ENCODE measurements at places on chromosomes 1 and 21. TPM values are rescaled to one million over a fixed set of nuclear protein-coding genes. Genes with fewer than 3 reads are reported as not detected.
A peak's percentile ranks its signal among the peaks of the same experiment; 100 is the strongest.

The ZBTB8B gene
- total RNA-seq = 4.7 TPM

The LEMD1 gene
- 15.2 TPM for total RNA-seq

The DPT gene
- not detected for total RNA-seq

The CYP4A22 gene
- total RNA-seq = not detected

The C1orf167 gene
- total RNA-seq = 0.67 TPM

The GFI1 gene
- 0.17 TPM for total RNA-seq

The S100A7A gene
- total RNA-seq = not detected

The C8B gene
- 0.26 TPM for total RNA-seq

The CLCA1 gene
- total RNA-seq = not detected

GRCh38 chr1:86067626-86068025 lies 88.9 kb downstream of the COL24A1 start:
- DNase-seq = no peak
- no peaks in the 10 kb centered on the region for H3K36me3 ChIP-seq
- H3K4me3 ChIP-seq = no peak overlapping the region
- H3K27ac ChIP-seq = no peak overlapping the region
- H3K4me1 ChIP-seq = no peaks in the 10 kb centered on the region
- no peaks in the 10 kb centered on the region for H3K27me3 ChIP-seq

- H3K36me3 ChIP-seq = peaks cover 9% of the 10 kb centered on the region
- DNase-seq = no peak
- H3K27me3 ChIP-seq = no peaks in the 10 kb centered on the region
- peaks cover 2% of the 10 kb centered on the region for H3K4me1 ChIP-seq
- no peak overlapping the region for H3K27ac ChIP-seq
- H3K4me3 ChIP-seq = no peak overlapping the region
These were observed 44.2 kb downstream of the RPAP2 start for GRCh38 chr1:92343061-92343460.

- H3K36me3 ChIP-seq = no peaks in the 10 kb centered on the region
- H3K27me3 ChIP-seq = peaks cover 15% of the 10 kb centered on the region
- no peak overlapping the region for H3K4me3 ChIP-seq
- H3K4me1 ChIP-seq = no peaks in the 10 kb centered on the region
These were observed 13.0 kb downstream of the WNT9A start for GRCh38 chr1:227934476-227935313.

DNA sequence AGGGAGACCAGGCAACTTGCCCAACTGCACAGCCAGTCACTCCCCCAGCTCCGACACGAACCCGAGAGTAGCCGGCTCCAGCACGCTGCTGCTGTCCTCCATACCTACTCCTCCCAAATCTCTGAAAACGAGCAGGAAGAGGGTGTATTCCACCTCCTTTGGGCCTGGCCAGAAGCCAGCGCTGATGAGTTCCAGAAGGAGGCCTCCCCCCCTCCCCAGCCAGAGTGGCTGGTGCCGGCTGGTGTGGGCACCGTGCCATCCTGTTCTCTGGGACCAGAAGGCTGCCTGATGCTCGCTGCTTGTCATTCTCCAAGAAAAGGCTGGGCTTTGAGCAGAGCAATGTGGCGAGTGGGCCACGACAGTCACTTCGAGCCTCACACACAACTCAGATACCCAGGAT lies 22.2 kb downstream of the KCNN3 start:
- H3K36me3 ChIP-seq = no peaks in the 10 kb centered on the region
- peaks cover 27% of the 10 kb centered on the region for H3K27me3 ChIP-seq
- no peaks in the 10 kb centered on the region for H3K4me1 ChIP-seq
- H3K4me3 ChIP-seq = no peak overlapping the region

DNA sequence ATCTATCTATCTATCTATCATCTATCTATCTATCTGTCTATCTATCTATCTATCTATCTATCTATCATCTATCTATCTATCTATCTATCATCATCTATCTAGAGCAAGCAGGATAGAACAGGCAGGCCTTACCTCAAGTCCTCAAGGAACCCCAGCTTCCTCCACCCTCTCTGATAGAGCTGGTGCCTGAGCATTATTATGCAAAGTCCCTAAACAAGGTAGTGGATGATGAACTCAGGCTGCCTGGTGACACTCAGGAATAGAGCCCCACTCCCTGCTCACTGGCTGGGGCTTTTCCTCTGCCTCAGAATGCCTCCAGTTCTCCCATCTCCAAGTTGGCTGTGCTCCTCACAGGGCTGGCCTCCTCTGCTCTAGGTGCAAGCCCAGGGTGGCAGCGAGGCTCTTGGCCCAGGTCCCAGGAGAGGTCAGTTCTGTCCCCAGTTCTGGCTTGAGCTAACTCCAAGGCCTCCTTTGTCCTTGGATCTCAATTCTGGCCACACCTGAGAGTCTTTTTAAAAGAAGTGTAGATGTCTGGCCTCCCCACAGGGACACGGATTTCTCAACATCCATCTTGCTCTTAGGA lies 60.2 kb downstream of the PCP4 start:
- H3K36me3 ChIP-seq = no peaks in the 10 kb centered on the region
- H3K4me3 ChIP-seq = no peak overlapping the region
- H3K4me1 ChIP-seq = peaks cover 12% of the 10 kb centered on the region
- DNase-seq = no peak
- peaks cover 12% of the 10 kb centered on the region for H3K27me3 ChIP-seq
- no peak overlapping the region for H3K27ac ChIP-seq

GRCh38 chr1:248793592-248793991 lies 32.1 kb downstream of the SH3BP5L start:
- DNase-seq = no peak
- no peak overlapping the region for H3K27ac ChIP-seq
- no peak overlapping the region for H3K4me3 ChIP-seq
- H3K4me1 ChIP-seq = no peaks in the 10 kb centered on the region

GRCh38 chr1:208339911-208340310 lies 95.7 kb upstream of the PLXNA2 start:
- DNase-seq = no peak
- peaks cover 2% of the 10 kb centered on the region for H3K4me1 ChIP-seq
- H3K4me3 ChIP-seq = no peak overlapping the region
- H3K27ac ChIP-seq = no peak overlapping the region

DNA sequence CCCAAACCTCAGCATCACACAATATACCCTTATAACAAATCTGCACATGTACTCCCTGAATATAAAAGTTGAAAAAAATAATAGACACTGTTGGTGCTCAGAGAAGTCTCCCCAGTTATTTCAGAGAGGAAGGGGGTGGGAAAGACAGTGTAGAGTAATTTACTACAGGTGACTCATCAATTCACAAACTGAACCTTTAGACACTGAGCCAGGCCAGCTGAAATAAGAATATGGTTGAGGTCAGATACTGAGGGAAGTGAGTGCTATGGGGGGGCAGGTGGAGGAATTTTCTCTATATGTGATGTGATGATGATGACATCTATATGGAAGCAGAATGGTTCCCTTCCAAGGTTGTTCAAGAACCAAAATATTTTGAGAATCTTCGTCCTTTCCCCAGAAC lies 50.1 kb downstream of the MRPL39 start:
- peaks cover 1% of the 10 kb centered on the region for H3K36me3 ChIP-seq
- DNase-seq = no peak
- no peak overlapping the region for H3K4me3 ChIP-seq
- H3K4me1 ChIP-seq = peaks cover 2% of the 10 kb centered on the region
- H3K27ac ChIP-seq = no peak overlapping the region

GRCh38 chr1:172477216-172477615 lies 33.3 kb upstream of the PIGC start:
- H3K4me1 ChIP-seq = peaks cover 14% of the 10 kb centered on the region
- no peak overlapping the region for H3K27ac ChIP-seq
- no peak overlapping the region for H3K4me3 ChIP-seq

DNA sequence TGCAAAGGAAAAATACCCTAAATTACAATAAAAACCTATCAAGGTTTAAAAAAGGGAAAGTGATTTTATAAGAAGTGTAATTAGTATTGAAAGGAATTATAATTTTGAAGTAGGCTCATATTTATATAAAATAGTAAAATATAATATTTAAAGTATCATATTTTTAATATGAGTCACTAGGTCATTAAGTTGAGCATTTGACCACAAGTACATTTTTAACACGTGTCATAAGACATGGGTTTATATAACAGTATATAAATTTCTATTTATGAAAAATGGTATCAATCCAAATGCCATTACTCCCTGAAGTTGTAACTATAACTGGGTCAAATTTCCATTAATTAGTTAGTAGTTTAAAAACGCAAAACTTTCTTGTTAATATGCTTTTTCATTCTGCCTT lies 365.9 kb downstream of the COL11A1 start:
- no peak overlapping the region for H3K27ac ChIP-seq
- no peak for DNase-seq
- no peak overlapping the region for H3K4me3 ChIP-seq
- H3K36me3 ChIP-seq = no peaks in the 10 kb centered on the region
- no peaks in the 10 kb centered on the region for H3K27me3 ChIP-seq

DNA sequence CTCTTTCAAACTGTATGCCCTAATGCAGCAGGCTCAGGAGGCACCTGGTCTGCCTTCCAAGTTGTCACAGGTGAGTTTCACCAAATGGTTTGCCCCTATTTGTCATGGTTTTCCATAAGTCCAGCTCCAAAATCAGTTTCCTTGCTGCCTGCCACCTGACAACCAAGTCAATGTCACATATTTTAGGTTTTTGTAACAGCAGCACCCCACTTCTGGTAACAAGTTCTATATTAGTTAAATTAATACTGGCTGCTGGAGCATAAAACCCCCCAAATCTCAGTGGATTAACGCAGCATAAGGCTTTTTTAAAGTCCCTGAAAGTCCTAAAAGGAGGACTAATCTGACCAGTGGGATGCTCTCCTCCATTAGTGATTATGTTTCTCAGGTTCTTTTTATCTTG lies 200.7 kb downstream of the RRAGC start:
- H3K27ac ChIP-seq = no peak overlapping the region
- peaks cover 42% of the 10 kb centered on the region for H3K27me3 ChIP-seq
- DNase-seq = no peak

- H3K27me3 ChIP-seq = no peaks in the 10 kb centered on the region
- H3K27ac ChIP-seq = no peak overlapping the region
- H3K4me3 ChIP-seq = no peak overlapping the region
- no peak for DNase-seq
- H3K36me3 ChIP-seq = peaks cover 2% of the 10 kb centered on the region
These were observed 177.4 kb downstream of the AKT3 start for GRCh38 chr1:243672539-243673074.

DNA sequence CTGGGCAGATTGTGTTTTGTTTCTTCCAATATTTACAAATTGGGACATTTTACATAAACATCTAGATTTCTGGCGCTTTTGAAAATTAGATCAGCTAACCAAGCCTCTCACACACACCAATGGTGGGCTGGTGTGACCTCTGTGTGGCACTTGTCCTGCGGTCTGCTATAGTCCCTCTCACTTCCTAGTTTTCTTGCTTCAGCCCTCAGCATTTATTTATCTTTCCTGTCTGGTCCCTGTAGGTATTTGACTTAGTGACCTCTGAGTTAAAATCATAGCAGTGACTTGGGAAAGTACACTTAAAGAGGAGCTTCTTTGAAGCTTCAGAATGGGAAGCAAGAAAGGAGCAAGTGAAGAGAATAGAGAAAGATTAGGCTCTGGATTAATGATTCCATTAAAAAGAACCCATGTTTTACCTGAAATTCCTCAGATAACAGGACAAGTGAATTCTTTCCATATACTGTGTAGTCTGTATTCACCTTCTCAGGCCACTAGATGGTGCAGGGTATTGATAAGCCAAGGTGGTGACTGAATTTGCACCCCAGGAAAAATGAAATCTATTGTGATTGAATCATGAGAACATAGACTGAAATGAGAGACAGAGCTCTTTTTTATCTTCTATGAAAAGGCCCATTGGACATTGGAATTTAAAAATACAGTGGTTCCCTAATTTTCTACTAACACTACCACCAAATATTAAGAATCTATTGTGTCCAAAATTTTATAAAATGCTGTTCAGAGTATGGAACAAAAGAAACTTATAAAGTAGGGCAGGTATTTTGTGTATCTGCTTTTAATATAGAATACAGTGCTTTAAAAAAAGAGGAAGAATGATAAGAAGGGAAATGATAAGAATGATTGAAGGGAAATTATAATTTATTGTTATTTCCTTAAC lies 7.1 kb upstream of the DIPK1A start:
- no peaks in the 10 kb centered on the region for H3K36me3 ChIP-seq
- H3K27me3 ChIP-seq = peaks cover 2% of the 10 kb centered on the region
- peaks cover 11% of the 10 kb centered on the region for H3K4me1 ChIP-seq
- H3K4me3 ChIP-seq = no peak overlapping the region

DNA sequence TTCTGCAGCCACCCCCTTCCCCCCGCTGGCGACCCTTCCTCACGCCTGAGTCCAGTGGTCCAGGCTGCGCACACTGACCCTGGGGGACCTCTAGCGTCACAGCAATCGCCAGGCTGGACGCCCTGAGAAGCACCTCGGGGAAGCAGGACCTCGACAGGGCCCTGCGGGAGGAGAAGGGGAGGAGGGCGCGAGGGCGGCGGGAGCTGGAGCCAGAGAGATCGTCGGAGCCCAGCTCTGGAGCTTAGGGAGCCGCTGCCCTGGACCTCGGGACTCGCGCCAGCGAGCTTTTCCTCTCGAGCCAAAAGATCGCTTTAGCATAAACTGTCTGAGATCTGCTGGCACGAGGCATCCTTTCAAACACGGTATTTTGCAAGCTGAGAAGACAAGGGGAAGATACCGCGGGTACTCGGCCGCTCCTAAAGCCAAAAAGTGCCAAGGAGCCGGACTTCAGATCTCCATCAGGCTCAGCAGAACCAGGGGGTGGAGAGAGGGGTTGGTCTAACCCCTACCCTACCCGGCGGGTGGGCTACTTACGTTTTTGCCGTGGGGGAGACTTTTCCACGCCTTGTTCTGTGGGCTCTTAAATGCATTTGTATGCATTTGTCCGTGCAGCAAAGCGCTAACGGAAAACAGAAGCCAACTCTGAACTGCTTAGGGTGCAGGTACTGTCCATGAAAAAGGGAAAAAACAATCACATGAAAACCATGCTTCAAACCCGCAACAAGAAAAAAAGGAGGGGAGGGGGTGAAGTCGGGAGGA lies 586 bp downstream of the COL24A1 start:
- DNase-seq = peak; percentile 10
- H3K36me3 ChIP-seq = no peaks in the 10 kb centered on the region
- peaks cover 77% of the 10 kb centered on the region for H3K27me3 ChIP-seq

GRCh38 chr1:40341491-40342380 lies 24.6 kb upstream of the COL9A2 start:
- H3K4me3 ChIP-seq = no peak overlapping the region
- no peaks in the 10 kb centered on the region for H3K36me3 ChIP-seq
- H3K27ac ChIP-seq = no peak overlapping the region
- H3K27me3 ChIP-seq = no peaks in the 10 kb centered on the region
- no peak for DNase-seq
- peaks cover 4% of the 10 kb centered on the region for H3K4me1 ChIP-seq

- H3K27me3 ChIP-seq = peaks cover 4% of the 10 kb centered on the region
- H3K36me3 ChIP-seq = no peaks in the 10 kb centered on the region
- H3K4me1 ChIP-seq = peaks cover 3% of the 10 kb centered on the region
- no peak overlapping the region for H3K27ac ChIP-seq
These were observed 52.8 kb downstream of the SLX9 start for GRCh38 chr21:44992608-44993031.

Measured in progenitor cell of endocrine pancreas (in vitro differentiated cells).